Uterine smooth muscle cell (primary cell): ENCODE measurements at places on chromosomes 13 and 19. TPM values are rescaled to one million over a fixed set of nuclear protein-coding genes. Genes with fewer than 3 reads are reported as not detected.

LRRC63 gene
- total RNA-seq: 0.22 and 0.50 TPM in 2 replicates

ATP4A gene
- total RNA-seq: not detected in 2 replicates

CLEC17A gene
- total RNA-seq: 0.12 TPM in 1 of 2 replicates, not detected in the other

CGB5 gene
- not detected in 2 replicates for total RNA-seq

JSRP1 gene
- total RNA-seq: not detected in 2 replicates

SIGLEC8 gene
- total RNA-seq: not detected in 2 replicates

TRIM13 gene
- 16.5 and 21.4 TPM in 2 replicates for total RNA-seq

FARP1 gene
- 27.1 and 34.0 TPM in 2 replicates for total RNA-seq

GRIK5 gene
- 0.44 and 0.87 TPM in 2 replicates for total RNA-seq

TEX26 gene
- total RNA-seq: not detected in 2 replicates

ANKLE1 gene
- total RNA-seq: 0.44 and 1.00 TPM in 2 replicates

SYNE4 gene
- total RNA-seq: 0.25 TPM in 1 of 2 replicates, not detected in the other

IGSF23 gene
- total RNA-seq: not detected in 2 replicates

UNC13A gene
- 0.44 and 1.1 TPM in 2 replicates for total RNA-seq

C2CD4C gene
- 0.33 and 0.37 TPM in 2 replicates for total RNA-seq

GFY gene
- total RNA-seq: 0.11 TPM in 1 of 2 replicates, not detected in the other

GNA15 gene
- 0.11 and 0.50 TPM in 2 replicates for total RNA-seq

CYP2A6 gene
- not detected in 2 replicates for total RNA-seq

PCDH20 gene
- total RNA-seq: 0.11 TPM in 1 of 2 replicates, not detected in the other

PODNL1 gene
- total RNA-seq: under 0.01 and 1.2 TPM in 2 replicates

ZSCAN18 gene
- total RNA-seq: 20.7 and 54.7 TPM in 2 replicates
